ENCODE measurements at places on chromosomes 4 and X.

DNA sequence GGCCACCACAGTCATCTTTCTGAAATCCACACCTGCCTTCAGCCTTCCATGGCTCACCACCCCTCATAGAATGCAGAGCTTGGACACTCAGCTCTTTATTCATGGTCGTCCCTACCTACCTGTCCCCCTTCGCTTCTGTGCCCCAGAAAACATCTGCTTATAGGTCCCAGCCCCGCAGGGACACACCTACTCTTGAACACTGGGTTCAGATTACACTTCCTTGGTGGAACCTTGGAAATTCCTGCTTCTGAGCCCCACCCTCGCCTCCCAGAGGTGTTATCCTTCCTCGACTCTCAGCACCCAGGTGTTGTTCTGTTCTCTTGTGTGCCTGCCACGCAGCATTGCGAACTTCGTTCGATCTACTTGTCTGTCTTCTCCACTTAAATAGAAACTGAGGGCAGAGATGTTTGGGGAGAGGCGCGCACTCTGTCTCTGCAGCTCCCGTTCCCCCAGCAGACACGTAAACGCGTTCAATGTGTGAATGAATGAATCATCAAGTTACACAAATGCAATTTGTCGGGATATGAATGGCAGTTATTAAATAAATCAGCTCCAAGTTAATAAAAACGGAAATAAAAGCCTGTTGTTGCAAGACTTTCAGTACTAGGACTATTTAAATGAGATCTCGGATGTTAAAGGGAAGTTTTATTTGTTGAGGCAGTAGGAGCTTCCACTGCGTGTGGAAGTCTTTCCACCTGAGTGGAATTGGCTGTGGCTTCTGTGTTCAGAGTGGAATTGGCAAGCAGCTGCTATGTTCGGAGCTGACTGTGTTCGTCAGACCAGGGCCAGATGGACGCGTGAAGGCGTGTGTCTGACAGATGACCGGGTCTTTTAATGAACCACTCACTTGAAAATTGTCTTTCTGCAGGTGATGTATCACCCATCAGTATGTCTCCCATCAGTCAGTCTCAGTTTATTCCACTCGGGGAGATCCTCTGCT lies 95.6 kb downstream of the STOX2 start:
- DNase-seq, result no peak

DNA sequence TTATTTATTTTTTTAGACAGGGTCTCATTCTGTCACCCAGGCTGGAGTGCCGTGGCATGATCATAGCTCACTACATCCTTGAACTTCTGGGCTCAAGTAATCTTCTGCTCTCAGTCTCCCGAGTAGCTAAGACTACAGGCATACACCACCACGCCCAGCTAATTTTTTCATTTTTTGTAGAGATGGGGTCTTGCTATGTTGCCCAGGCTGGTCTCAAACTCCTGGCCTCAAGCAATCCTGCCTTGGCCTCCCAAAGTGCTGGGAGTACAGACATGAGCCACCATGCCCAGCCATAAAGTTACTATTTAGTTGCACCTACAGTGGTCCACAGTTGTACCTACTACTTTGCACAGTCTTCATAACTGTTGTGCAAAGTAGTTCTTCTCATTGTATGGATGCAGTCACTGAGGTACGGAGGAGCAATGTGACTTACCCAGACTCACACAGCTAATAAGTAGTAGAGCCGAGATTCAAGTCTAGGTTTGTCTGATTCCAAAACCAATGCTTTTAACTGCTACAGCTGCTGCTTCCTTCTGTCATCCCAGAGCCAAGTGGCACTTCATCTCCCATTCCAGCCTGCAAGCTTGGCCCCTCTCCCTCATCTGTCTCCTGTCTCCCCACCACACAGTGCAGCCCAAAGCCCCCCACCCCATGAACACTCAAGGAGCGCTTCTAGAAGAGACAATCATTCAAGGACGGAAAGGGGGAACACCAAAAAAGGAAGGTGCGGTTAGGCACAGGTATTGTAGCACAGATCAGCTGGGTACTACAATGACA lies 24.0 kb upstream of the IQSEC2 start:
- DNase-seq, result no peak

DNA sequence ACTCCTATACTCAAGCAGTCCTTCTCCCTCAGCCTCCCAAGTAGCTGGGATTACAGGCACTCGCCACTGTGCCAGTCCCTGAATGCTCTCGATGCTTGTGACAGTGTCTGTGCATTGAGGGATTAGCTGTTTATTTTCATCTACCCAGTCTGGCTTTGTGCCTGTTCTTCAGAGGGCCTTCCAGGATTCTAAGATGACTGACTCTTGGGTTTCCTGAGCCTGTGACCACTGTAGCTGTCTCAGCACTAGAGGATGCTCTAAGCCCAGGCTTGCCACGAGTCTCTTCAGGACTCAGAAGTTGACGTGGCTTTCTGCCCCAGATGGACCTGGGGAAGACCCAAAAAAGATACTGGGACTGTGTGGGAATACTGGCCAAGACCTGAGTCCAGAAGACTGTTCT lies 201.4 kb downstream of the ARHGAP10 start:
- no peak for DNase-seq

DNA sequence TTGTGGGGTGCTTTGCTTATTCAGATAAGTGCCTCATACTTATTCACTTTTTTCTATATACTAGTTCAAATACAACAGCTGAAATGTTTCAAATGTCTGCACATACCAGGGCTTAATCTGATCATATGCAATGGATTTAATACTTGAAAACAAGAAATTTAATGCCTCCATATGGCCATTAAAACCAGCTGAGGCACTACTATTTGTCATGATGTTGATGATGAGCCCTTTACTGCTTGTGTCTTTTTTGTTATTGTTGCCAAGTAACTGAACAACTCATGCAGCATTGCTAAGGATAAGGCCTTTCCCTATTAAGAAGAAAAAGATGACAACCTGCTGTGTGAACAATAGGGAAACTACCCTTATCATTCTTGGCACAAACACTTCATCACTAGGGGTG lies 52.5 kb downstream of the MAGEB10 start:
- DNase-seq, result no peak

- DNase-seq, result no peak
These were observed 23.6 kb upstream of the PACRGL start for GRCh38 chr4:20676501-20677197.

- no peak for DNase-seq
These were observed 634 bp upstream of the PLXNB3 start for GRCh38 chrX:153763298-153763932.

GRCh38 chr4:2712261-2712842 lies 43.8 kb downstream of the TNIP2 start:
- DNase-seq, result no peak

- DNase-seq, result no peak
These were observed 260.7 kb upstream of the SFRP2 start for GRCh38 chr4:154049457-154050181.

DNA sequence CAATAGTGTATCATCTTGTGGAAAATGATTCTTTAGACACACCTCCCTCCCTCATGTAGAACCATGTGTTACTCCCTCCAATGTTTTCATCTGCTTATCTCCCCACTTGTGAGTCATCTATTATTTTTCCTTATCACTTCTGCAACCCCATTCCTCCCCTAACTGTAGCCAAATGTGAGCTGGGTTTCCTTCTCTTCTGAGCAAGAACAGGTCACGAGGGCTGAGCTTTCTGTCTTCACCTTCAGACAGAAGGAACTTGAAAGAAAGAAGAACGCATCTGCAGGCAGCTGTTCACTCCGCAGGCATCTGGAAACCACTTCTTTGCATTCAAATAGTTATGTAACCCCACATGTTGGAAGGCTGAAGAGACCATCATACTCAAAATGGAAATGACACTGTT lies 1.8 kb downstream of the PPP1R2C start:
- DNase-seq, result no peak

GRCh38 chr4:80183250-80184052 lies 13.9 kb upstream of the PRDM8 start:
- DNase-seq, result no peak

DNA sequence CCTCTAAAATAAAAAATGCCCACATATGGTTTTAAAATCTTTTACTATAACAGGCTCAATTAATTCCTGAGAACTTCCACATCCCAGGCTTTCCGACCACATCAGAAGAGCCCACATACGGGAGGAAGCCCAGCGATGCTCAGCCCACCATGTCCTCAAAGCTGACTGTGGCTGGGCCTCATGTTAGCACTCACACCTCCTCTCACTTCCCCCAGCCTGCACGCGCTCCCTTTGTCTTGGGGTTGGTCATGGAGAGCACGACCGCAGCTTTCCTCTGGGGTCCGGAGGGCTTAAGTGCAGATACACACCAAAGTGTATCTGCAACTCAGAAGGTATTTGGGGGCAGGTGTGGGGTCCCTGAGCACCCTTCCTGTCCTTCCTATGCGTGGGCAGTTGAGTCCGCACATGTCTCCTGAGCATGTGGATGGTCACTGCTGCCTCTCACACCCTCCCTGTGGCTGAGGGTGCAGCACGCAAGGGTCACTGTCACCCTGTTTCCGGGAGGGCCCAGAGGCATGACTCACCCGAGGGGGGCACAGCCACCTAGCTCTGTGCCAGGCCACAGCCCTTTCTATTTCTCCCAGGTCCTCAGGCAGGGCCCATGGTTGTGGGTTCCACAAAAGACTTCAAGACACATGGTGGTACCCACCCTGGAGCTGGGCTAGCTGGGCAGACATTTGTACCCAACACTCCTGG lies 21.2 kb downstream of the WDR1 start:
- DNase-seq, result no peak

- no peak for DNase-seq
These were observed 103.1 kb downstream of the PAPSS1 start for GRCh38 chr4:107616838-107617389.

DNA sequence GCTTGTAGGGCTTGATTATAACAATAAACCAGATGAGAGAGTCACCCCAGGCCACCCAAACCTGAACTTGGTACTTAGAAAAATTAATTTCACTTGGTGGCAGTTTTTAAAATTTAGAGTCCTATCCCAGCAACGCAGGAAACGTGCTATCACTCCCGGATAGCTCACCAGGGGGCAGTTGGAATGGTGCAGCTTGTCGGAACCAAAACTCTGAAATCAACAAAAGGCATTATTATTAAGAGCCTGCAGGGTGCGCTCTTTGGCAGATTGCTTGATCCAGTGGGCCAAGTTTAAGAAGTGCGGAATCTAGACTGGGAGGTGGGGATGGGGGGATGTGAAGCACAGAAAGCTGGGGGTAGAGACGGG lies 2.4 kb downstream of the FRAS1 start:
- DNase-seq, result peak; percentile 44

DNA sequence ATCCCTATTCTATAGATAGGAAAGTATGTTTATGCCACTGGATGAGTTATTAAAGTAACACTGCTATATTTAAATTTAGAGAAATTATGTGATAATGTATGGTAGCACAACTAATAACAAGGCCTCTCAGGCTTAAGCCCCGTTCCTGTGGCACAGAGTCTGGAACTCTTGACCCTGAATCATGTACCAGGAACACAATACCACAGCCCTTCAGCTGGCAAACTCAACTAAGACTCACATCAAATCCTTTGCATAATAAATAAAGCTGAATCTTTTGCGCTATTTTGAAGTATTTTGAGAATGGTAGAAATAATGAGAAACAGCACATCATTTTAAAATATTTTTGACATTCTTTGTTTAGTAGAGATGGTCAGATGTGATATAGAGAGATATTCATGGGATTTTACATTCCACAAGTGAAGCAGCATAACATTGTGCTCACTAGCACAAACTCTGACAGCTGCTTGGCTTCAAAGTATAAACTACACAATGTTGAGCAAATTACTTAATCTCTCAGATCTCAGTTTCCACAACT lies 478.4 kb upstream of the FAM241A start:
- no peak for DNase-seq

GRCh38 chr4:170336238-170336775 lies 246.6 kb upstream of the AADAT start:
- DNase-seq, result no peak

DNA sequence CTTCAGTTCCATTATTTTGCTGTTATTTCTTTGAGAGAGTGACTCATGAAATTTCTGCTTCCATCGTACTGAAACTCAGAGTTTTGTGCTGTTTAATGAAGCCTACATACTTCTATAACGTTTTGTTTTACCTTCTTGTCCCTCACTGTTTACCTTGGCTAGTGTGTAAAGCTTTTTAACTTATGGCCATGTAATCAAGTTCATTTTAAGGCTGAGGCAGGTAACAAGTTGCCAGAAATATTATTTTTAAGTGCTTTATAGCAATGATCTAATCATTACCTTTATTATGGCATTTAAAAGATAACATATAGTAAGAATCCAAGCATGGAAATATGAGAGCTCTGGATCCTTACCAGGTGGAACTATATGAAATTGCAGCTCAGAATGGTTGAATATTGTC lies 102.3 kb upstream of the FAT1 start:
- DNase-seq, result no peak

GRCh38 chr4:5816101-5816500 lies 76.8 kb downstream of the CRMP1 start:
- no peak for DNase-seq

- DNase-seq, result no peak
These were observed 14.1 kb upstream of the RTL3 start for GRCh38 chrX:78673246-78673645.

DNA sequence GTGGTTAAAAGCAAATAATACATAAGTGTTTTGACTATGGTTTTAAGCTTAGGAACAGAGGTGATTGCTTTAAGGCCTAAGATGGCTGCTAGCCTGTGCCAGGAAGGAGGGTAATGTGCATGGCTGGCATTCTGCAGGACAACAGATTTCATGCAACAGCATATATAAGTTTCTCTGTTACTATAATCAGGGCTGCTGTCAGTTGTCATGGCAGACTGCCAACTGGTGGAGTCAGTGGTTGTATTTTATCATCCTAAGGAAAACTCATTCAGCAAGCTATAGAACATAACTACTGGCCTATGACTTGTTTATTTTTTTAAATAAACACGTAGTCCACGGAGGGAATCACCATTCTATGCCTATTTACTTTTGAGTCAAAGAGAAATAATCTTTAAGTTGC lies 77.7 kb upstream of the DCAF8L1 start:
- no peak for DNase-seq

DNA sequence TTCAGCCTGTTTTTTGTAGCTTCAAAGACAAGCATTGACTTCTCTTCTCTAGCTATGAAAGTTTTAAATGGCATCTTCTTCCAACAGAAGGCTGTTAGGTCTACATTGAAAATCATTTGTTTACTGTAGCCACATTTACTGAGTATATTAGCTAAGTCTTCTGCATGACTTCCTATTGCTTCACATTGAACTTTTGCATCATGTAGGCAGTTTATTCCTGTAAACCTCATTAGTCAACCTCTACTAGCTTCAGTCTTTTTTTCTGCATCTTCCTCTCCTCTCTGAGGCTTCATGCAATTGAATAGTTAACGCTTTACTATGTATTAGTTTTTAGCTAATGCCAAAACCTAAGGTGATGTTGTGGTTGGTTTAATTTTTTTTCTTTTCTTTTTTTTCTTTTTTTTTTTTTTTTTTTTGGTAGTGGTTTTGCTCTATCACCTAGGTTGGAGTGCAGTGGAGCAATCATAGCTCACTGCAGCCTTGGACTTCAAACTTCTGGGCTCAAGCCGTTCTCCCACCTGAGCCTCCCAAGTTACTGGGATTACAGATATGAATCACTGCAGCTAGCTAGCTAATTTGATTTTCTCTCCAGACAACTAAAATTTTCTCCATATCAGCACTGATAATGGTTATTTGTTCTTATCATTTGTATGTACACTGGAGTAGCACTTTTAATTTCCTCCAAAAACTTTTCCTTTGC lies 3.4 kb downstream of the UGT2A3 start:
- DNase-seq, result no peak

- DNase-seq, result no peak
These were observed 331.1 kb downstream of the GPAT3 start for GRCh38 chr4:83866834-83867621.

All from RWPE1 (cell line).